Activated CD4-positive, alpha-beta T cell treated with anti-CD3 and anti-CD28 coated beads for 4 hours (primary cell): ENCODE measurements at places on chromosomes 1 and 21.

DNA sequence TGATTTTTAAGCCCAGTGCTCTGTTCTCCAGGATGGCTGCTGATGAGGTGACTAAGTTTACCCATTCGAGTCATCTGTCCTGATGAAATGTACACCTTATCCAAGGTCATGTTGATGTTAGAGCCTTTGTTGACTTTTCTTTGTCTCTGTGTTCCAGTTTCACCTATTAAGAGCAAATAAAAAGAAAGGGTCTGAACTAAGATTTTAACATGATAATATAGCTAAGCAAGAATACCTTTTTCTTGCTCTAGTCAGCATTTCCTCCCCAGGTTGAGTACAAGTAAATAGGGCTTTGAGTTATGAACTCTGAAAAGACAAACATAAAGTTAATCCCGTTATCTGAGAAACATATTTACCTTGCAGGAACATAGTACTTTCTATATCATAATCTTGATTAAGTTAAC is 52.1 kb upstream of the GPR88 start:
- no peak for DNase-seq

GRCh38 chr1:61081686-61082310 is 563 bp upstream of the NFIA start:
- peak; percentile 61 for DNase-seq

GRCh38 chr1:7535934-7536878 is 234.9 kb upstream of the VAMP3 start:
- no peak for DNase-seq

- DNase-seq: no peak
Measured at GRCh38 chr1:94001397-94002045, 92.3 kb upstream of the GCLM start.

- no peak for DNase-seq
Measured at GRCh38 chr1:32411261-32411660, 17.0 kb upstream of the BSDC1 start.

DNA sequence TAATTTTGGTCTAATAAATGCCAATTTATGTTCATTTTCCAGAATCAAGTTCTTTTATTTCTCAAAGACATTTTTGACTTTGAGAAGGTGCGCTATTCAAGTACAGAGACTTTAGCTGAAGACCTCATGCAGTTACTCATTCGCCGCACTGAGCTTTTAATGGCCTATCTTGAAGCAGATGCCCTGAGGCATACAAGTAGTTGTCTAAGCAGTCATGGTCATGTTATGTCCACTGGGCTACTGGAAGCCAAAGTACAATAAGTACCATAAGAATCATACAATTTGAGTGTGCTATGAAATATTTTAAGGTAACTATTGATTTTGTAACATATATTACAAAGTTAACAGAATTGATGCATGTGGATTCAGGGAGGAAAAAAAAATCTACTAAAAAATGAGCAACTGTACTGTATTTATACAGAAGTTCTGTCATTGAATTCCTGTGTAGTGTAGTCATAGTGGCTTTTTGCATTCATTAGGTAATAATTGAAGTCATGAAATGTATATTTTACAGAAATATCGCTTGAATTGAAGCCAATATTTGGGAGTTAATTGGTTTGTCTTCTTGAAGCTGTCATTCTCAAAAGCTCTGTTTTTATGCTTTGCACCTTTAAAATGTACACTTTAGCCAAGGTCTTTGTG is 13.5 kb upstream of the NEXN start:
- DNase-seq: no peak

- no peak for DNase-seq
Measured at GRCh38 chr1:39926343-39926793, 24.7 kb upstream of the MYCL start.

- DNase-seq: no peak
Measured at GRCh38 chr1:85289848-85290335, 13.5 kb upstream of the BCL10 start.

GRCh38 chr1:226604560-226605317 is 56.2 kb downstream of the STUM start:
- no peak for DNase-seq

DNA sequence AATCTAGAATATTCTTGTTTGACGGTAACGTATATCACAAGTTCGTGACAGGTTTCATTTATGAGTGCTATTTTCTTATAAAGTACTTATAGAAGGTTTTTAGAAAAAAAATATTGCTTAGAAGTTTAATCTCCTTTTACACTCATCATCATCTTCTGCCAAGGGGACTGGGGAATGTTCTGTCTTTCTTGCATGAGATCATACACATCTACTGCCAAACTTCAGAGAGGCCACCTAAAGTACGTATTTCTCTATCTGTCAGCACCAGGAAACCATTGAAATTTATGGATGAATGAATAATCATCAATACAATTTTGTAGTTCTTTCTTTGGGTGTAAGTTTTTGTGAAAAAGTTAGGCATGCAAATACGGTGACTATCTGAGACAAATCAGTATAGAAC is 245.8 kb downstream of the SPATA17 start:
- no peak for DNase-seq

DNA sequence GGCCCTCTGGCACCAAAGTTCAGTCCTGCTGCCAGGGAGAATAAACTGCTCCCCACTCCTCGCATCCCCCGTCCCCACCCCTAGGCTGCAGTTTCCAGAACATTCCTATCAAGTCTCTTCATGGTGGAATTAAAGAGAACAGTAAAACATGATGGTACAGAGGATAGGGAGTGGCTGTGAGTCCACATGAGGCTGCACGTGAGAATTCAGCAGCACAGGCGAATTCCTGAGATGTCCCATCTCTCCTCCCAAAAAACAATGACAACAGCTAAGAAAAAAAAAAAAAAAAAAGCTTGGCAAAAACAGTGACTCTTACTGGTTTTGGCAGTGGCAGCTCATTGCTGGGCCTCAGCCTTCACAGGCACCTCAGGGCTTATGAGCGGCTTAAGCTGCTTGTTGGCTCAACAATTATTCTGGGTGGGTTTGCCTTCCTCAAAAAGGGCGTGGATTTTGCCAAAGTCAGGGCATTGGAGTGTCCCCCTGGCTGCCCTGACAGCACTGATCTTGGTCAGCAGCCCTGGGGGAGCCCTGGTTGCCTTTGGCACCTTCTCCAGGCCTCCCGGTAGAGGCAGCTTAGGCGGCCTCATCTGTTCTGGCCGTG is 5.7 kb upstream of the IFFO2 start:
- no peak for DNase-seq

- no peak for DNase-seq
Measured at GRCh38 chr1:53080769-53081168, 18.8 kb downstream of the PODN start.

GRCh38 chr1:100866041-100866900 is 28.4 kb downstream of the EXTL2 start:
- no peak for DNase-seq

DNA sequence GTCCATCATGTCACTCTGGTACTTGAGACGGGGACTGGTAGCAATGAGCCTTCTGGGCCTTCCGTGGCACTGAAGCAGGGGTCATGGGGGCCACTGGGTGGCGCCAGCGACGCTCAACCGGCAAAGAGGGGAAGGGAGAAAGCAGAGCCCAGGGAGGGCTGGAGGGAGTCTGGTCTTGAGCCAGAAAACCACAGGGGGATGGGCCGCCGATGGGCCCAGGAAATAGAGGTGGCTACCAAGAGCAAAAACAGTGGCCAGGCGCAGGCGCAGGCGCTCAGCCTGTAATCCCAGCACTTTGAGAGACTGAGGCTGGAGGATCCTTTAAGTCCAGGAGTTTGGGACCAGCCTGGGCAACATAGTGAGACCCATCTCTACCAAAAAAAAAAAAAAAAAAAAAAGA is 21.8 kb downstream of the EXOC8 start:
- peak; percentile 18 for DNase-seq

- no peak for DNase-seq
Measured at GRCh38 chr1:93758842-93759515, 77.3 kb upstream of the BCAR3 start.

DNA sequence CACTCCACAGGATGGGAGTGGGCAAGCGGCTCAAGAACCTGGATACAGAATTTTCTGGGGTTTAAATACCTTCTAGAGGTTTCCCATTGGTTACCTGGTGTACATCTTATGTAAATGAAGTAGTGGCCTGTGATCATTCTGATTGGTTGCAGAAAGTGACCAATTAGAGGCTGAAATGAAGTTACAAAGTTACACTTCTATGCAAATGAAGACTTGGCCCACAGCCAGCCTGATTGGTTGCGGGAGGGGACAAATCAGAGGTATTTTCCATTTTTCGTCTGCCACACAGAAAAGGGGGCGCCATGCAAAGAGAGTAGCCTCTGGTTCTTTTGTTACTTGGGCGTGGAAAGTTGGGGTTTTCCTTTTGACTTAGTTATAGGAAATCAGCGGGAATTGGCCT is 8.9 kb downstream of the KCNAB2 start:
- no peak for DNase-seq

DNA sequence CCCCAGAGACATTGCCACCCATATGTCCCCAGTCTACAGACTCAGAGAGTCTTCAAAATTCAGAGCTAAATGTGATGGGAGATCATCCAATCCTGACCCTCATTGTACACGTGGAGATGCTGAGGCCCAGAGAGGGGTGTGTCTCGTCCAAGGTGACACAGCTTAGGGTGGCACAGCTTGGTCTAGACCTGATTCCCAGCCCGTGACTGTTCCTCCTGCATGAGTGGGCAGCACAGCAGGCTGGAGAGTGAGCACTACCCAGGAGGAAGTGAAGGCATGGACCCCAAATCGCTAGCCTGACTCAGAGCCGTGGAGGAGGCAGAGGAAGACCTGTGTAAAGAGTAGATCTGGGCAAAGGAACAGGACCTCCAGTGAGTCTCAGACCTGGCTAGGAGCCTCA is 16.4 kb downstream of the S100A7 start:
- no peak for DNase-seq

GRCh38 chr1:208201229-208201628 is 43.0 kb downstream of the PLXNA2 start:
- no peak for DNase-seq

GRCh38 chr1:3364551-3364950 is 89.9 kb upstream of the ARHGEF16 start:
- DNase-seq: no peak

GRCh38 chr1:23795676-23796465 is 4.7 kb downstream of the GALE start:
- no peak for DNase-seq

- DNase-seq: no peak
Measured at GRCh38 chr1:54980528-54981241, at the start of gene TMEM61. Gene TMEM61, plus strand, starts transcription at chr1:54980628. Its CDS starts 438 bp downstream, at chr1:54981066.

- DNase-seq: no peak
Measured at GRCh38 chr1:240145120-240145519, 53.4 kb downstream of the FMN2 start.

DNA sequence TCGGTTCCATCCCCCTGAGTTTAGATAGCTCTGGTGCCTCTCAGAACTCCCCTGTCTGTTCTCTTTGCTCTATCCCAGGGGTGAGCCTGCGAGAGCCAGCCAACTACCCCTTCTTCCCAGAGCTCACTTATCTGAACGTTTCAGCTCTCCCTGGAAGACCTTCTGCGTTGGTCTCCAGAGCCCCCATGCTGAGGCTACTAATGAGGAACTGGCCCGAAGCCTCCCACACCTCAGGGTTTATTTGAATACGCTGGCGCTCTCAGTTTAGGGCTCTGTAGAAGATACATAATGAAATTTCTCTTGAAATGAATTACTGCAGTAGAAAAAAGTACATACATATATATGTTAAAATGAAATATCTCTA is 43.5 kb downstream of the TCEANC2 start:
- DNase-seq: no peak

GRCh38 chr1:111364690-111365089 is 62.8 kb downstream of the OVGP1 start:
- DNase-seq: no peak

- DNase-seq: no peak
Measured at GRCh38 chr1:179806333-179806732, 63.2 kb downstream of the FAM163A start.

GRCh38 chr1:211734359-211734758 is 58.9 kb upstream of the NEK2 start:
- no peak for DNase-seq

DNA sequence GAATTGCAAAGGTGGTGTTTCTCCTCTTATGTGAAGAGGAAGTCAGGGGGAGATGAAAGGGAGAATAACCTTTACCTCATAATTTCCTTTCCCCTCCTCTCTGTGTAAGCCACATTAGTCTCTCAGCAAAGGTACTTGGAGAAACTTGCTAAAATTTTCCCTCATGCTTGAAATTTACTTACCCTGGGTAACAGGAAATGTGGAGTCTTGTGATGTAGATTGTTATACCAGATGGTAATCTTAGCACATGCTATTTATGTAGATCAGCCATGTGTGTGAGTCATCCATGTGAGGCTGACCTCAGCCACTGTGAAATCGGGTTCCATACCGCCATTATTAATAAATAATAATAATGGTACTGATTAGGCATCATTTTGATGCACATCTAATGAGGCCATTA is 128.4 kb downstream of the TGFB2 start:
- no peak for DNase-seq

DNA sequence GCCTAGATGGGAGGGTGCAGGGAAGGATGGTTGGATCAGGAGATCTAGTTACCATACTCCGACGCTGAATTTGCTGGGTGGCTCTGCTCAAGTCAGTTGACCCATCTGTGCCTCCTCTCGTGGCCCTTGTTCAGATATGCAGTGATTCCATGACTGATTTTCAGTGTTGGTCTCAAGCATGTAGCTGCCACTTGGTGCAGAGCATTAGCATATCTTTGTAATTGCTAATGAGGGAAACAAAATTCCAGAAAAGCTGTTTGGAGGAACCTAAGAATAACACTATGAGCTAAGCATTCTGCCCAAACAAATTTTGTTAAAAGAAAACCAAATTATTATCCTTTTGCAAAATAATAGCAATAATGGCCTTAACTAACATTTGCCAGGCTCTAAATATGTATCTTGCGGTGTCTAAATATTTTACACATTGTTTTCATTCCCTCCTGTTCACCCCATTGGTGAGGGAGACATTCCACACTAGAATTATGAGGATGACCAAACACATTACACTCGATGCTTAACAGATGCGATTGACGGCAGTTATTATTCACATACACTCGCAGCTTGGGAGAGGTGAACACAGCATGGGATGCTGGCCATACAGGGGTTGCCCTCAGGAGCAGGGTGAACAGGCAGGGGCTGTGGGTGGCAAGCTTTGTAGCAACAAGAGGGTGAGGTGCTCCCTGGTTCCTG is 69.1 kb downstream of the KCNJ15 start:
- DNase-seq: no peak

- no peak for DNase-seq
Measured at GRCh38 chr1:6822530-6823359, 37.5 kb downstream of the CAMTA1 start.

- no peak for DNase-seq
Measured at GRCh38 chr1:154220970-154221277, 169 bp downstream of the UBAP2L start.

- peak; percentile 19 for DNase-seq
Measured at GRCh38 chr1:145871994-145872924, 13.4 kb upstream of the PIAS3 start.

GRCh38 chr21:17270229-17270628 is 242.6 kb upstream of the CXADR start:
- DNase-seq: no peak

- no peak for DNase-seq
Measured at GRCh38 chr1:203534526-203534925, 40.6 kb downstream of the OPTC start.
